ENCODE measurements at places on chromosomes 3 and 15.

DNA sequence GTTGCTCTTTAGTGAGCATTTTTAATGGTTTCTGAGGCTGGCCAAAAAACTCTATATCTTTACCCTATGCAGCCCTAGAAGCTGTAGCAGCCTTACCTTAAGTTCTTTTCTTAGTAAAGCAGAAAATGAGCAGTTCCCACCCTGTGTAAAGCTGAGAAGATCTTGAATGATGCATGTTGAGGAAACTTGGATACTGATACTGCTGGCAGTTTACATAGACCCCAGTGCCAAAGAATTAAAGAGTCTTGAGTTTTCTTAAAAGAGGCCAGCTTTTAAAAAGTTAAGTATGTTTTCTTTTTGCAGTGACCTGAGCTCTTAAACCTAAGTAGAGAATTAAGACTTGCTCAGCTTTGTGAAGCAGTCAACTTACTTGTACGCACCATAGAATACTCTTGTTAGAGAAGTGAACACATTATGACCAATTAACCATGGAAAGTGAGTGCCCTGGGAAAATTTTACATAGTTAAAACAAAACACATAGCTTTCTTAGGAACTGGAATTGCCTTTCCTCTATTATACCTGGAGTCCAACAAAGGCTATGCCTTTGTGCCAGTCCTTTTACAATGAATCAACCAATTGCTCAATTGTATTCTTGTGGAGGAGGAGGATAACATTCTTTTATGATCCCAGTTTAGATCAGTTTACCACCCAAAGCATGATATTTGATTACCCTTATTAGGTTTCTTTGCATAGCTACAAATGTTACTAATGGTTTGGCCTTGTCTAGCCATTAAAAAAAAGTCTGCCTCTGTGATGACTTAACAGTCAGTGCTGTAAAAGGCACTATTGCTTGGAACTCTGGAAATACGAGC, 28.4 kb downstream of the PLS1 start:
- DNase-seq = no peak

DNA sequence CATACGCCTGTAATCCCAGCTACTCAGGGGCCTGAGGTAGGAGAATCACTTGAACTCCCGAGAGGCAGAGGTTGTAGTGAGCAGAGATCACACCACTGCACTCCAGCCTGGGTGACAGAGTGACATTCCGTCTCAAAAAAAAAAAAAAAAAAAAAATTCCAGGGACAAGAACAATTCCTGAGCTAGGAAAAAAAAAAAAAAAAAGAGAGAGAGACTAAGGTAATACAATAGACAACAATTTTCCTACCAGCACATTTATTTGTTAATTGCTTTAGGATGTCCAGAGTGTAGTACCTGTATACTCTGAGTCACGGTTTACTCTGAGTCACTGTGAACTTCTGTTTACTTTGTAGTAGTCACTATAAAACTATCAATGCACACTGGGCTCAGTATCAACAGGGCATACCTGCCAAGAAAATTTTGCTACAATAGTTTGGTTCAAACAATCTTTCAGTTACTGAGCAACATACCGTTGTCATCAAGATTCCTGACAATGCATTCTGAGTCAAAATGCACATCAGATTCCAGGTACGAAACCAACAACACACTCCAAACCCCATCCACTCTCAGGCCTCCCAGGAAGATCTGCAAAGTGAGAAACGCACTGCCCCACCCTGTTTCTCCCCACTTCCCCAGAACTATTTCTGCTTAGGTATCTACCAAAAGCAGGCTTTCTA, 28.3 kb downstream of the IGF2BP2 start:
- DNase-seq = no peak

- no peak for DNase-seq
These were observed 53.3 kb downstream of the AAGAB start for GRCh38 chr15:67201136-67201535.

- no peak for DNase-seq
These were observed 116.7 kb upstream of the LPP start for GRCh38 chr3:188037195-188037718.
